WTC11 (cell line): ENCODE measurements at places on chromosomes 3 and 15. TPM values are rescaled to one million over a fixed set of nuclear protein-coding genes. Genes with fewer than 3 reads are reported as not detected.

SPESP1 gene
- not detected in 3 replicates for total RNA-seq

MUSTN1 gene
- total RNA-seq = 2.7 to 4.2 TPM (median 3.3 TPM) in 3 replicates

MYO5A gene
- 29.2 to 33.3 TPM (median 32.1 TPM) in 3 replicates for total RNA-seq

GRIP2 gene
- 11.4 to 12.0 TPM (median 11.7 TPM) in 3 replicates for total RNA-seq

PAK2 gene
- 47.3 to 50.7 TPM (median 50.0 TPM) in 3 replicates for total RNA-seq

MME gene
- 23.7 to 24.4 TPM (median 23.9 TPM) in 3 replicates for total RNA-seq

CXCR6 gene
- total RNA-seq = not detected in 3 replicates

DUOXA2 gene
- total RNA-seq = 0.11 TPM in 1 of 3 replicates, not detected in the others

RETNLB gene
- total RNA-seq = not detected in 3 replicates

IL5RA gene
- not detected in 3 replicates for total RNA-seq
